ENCODE measurements at places on chromosomes 11 and 22. TPM values are rescaled to one million over a fixed set of nuclear protein-coding genes. Genes with fewer than 3 reads are reported as not detected.

The H19 gene
- 0.37 TPM for total RNA-seq

DNA sequence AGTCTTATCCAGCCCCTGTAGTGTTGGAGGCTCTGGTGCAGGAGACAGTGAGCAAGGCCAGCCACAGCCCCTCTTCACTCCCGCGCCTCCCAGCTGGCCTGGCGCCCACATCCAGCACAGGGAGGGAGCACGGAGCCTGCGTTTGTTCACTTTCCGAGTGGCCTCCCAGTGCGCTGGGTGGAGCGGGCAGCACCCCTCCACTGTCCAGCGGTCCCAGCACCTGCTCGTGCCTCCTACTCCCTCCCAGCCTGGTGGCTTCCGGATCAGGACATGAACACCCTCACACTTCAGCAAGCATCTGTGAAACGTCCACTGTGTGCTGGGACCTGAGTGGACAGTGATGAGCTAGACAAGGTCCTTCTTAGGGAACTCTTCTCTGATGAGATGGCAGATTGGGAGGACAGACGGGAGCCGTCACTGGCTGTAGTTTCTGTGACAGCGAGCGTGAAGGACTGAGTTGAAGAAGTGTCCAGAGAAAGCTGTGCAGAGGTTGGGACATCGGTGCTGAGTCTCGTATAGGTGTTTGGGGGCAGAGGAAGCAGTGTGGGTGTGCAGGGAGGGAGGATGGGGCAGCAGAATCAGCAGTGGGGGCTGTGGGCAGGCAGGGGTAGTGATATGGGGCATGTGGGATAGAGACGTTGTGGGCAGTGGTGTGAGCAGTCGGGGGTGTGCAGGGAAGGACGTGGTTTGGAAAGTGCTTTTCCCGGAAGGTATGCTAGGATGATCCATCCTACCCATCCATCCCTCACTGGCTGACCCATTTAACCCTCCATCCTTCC, 256.8 kb downstream of the TBC1D22A start:
- no peak for DNase-seq
- H3K27ac ChIP-seq = no peak overlapping the region
- H3K4me1 ChIP-seq = no peaks in the 10 kb centered on the region
- no peak overlapping the region for H3K4me3 ChIP-seq

The PARVA gene
- 99.8 TPM for total RNA-seq

DNA sequence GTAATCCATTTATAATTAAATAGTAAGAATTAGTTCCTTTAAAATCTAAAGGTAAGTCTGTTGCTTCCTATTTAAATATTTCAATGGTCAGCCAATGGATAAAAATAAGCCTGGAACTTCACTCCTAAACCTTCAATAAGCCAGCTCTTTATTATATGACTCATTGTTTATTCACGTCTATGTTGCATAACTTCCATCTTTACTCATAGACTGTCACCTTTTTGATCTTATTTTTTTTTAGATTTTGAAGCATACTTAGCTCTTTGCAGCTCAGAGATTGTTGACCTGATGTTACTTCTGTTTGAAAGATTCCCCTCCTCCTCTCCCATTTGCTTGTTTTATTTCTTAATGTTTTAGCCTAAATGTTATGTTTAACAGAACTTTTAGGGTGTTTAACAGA, 1571.2 kb upstream of the RAG2 start:
- peak; percentile 44 for DNase-seq
- no peak overlapping the region for H3K27ac ChIP-seq
- H3K4me3 ChIP-seq = no peak overlapping the region
- no peaks in the 10 kb centered on the region for H3K36me3 ChIP-seq

The TBX1 gene
- total RNA-seq = 30.2 TPM

The CELSR1 gene
- 2.1 TPM for total RNA-seq

DNA sequence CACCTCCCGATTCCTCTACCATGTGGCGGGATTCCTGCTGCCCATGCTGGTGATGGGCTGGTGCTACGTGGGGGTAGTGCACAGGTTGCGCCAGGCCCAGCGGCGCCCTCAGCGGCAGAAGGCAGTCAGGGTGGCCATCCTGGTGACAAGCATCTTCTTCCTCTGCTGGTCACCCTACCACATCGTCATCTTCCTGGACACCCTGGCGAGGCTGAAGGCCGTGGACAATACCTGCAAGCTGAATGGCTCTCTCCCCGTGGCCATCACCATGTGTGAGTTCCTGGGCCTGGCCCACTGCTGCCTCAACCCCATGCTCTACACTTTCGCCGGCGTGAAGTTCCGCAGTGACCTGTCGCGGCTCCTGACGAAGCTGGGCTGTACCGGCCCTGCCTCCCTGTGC, 10.5 kb downstream of the CXCR5 start:
- H3K4me1 ChIP-seq = no peaks in the 10 kb centered on the region
- DNase-seq = no peak
- H3K27ac ChIP-seq = no peak overlapping the region
- H3K36me3 ChIP-seq = no peaks in the 10 kb centered on the region

The MS4A3 gene
- total RNA-seq = not detected
